Neural progenitor cell (in vitro differentiated cells): ENCODE measurements at places on chromosomes 11 and 22. TPM values are rescaled to one million over a fixed set of nuclear protein-coding genes. Genes with fewer than 3 reads are reported as not detected.

- H3K4me1 ChIP-seq = no peaks in the 10 kb centered on the region
- no peaks in the 10 kb centered on the region for H3K36me3 ChIP-seq
- no peak overlapping the region for H3K27ac ChIP-seq
- no peak for DNase-seq
- peaks cover 7% of the 10 kb centered on the region for H3K27me3 ChIP-seq
Observed at GRCh38 chr11:109892321-109892794, 200.8 kb upstream of the ZC3H12C start.

- H3K4me1 ChIP-seq = no peaks in the 10 kb centered on the region
- no peak overlapping the region for H3K27ac ChIP-seq
- no peak overlapping the region for H3K4me3 ChIP-seq
- H3K36me3 ChIP-seq = no peaks in the 10 kb centered on the region
- no peaks in the 10 kb centered on the region for H3K27me3 ChIP-seq
Observed at GRCh38 chr11:114377612-114378267, 22.6 kb downstream of the C11orf71 start.

GRCh38 chr11:73055655-73056354 is 86.3 kb downstream of the FCHSD2 start:
- H3K27me3 ChIP-seq = no peaks in the 10 kb centered on the region
- H3K36me3 ChIP-seq = no peaks in the 10 kb centered on the region
- no peak for DNase-seq
- no peak overlapping the region for H3K27ac ChIP-seq

GRCh38 chr11:92916299-92916698 is 53.2 kb upstream of the MTNR1B start:
- no peak for DNase-seq
- no peaks in the 10 kb centered on the region for H3K36me3 ChIP-seq
- H3K27me3 ChIP-seq = no peaks in the 10 kb centered on the region
- H3K4me1 ChIP-seq = no peaks in the 10 kb centered on the region
- no peak overlapping the region for H3K4me3 ChIP-seq
- H3K27ac ChIP-seq = no peak overlapping the region

- H3K36me3 ChIP-seq = no peaks in the 10 kb centered on the region
- H3K4me1 ChIP-seq = peaks cover 31% of the 10 kb centered on the region
- no peak for DNase-seq
- no peak overlapping the region for H3K4me3 ChIP-seq
Observed at GRCh38 chr22:29697853-29698598, 21.8 kb upstream of the CABP7 start.

DNA sequence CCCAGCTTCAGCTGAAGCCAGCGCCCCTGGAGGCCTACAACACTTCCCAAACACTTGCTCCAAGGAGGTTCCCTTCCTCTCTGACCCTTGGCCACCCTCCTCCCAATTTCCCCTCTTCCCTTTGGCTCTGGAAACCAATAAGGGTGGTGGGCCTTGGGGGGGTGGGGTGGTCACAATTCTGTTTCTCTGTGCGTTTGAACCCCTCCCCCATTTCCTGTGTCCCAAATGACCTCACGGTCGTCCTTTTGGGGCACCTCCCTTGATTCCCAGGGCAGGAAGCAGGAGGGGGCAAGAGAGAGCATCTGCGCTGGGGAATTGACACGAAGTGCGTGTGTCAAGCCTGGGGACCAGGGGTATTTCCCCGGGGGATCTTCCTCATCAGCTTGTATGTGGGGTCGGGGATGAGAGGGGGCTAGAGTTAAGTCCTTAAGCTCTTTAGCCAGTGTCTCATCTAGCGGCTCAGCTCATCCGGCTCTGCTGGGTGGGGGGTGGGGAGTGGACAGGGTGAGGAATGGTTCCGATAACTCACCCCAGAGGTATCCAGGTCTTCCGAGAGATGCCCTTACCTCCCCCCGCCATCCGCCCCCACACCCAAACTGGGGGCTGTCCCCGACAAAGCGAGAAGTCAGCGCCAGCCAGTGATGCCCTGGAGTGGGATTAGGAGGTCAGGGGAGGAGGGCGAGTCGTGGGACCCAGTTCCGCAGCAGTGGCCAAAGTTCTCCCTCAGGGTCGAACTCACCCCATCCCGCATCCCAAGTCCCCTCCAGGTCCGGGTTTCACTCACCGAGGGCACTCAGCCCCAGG is 587 bp downstream of the ESAM start:
- H3K27ac ChIP-seq = no peak overlapping the region
- peaks cover 36% of the 10 kb centered on the region for H3K4me1 ChIP-seq
- peak overlapping the region; percentile 49 for H3K4me3 ChIP-seq
- H3K36me3 ChIP-seq = no peaks in the 10 kb centered on the region
- DNase-seq = peak; percentile 58

DNA sequence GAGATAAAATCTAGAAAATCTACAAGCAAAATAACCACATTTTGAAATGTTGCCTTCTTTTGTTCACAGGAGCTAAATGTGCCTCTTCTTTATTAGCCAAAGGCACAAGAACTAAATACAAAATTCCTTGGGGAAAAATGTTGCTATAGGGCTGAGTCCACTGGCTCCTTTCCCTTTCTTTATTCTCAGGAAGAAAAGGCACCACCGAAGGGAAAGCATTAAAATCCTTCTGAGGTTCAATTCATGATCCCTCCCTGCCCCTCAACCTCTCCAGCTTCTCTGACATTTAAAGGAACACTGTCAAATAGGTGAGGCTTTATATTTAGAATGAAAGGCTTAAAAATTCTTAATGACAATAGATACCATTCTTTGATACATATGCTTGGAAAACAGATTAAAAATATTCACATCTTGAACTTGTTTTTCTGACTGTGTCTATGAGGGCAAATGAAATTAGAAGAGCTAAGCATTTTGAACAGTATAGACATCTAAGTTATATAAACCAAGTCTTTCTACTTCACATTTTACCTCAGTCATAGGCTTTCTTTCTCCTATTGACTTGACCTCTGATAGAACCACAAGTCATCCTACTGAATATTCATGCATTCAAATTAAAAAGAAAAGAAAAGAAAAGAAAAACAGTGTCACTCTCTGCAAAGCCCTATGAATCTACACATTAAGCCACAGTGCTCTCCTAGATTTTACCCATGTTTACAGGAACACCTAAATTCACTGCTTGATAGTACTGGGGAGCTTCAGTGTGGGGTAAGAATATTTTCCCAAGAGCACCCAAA is 148.2 kb downstream of the MAML2 start:
- DNase-seq = no peak
- H3K27me3 ChIP-seq = no peaks in the 10 kb centered on the region
- no peak overlapping the region for H3K4me3 ChIP-seq
- H3K4me1 ChIP-seq = peaks cover 42% of the 10 kb centered on the region
- H3K27ac ChIP-seq = peak overlapping the region; percentile 61

- peaks cover 14% of the 10 kb centered on the region for H3K27me3 ChIP-seq
- H3K4me1 ChIP-seq = no peaks in the 10 kb centered on the region
- no peak for DNase-seq
- no peak overlapping the region for H3K27ac ChIP-seq
- H3K36me3 ChIP-seq = no peaks in the 10 kb centered on the region
- H3K4me3 ChIP-seq = no peak overlapping the region
Observed at GRCh38 chr11:68678031-68678441, 6.3 kb upstream of the GAL start.

DNA sequence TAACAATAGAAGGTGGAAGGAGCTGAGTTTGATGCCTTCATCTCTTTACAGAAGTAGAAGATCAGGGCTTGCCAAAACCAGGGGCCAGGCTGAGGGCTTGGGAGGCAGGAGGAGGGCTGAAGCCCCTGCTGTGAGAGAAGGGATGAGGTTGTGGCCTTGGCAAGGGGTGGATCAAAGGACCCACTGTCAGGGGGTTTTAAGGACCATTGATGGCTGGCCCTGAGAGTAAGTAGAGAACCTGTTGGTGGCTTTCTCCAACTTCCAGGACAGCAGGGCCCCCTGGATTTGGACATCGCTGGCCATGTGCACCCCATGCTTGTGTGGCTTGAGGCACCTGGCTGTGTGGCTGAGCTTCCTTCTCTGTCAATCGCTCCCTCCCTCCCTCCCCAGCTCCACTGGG is 927.7 kb downstream of the TBC1D22A start:
- no peak overlapping the region for H3K4me3 ChIP-seq
- no peaks in the 10 kb centered on the region for H3K27me3 ChIP-seq
- H3K4me1 ChIP-seq = peaks cover 6% of the 10 kb centered on the region
- H3K27ac ChIP-seq = no peak overlapping the region
- no peak for DNase-seq

- no peak overlapping the region for H3K4me3 ChIP-seq
- H3K36me3 ChIP-seq = no peaks in the 10 kb centered on the region
- no peak for DNase-seq
- H3K27ac ChIP-seq = no peak overlapping the region
- no peaks in the 10 kb centered on the region for H3K27me3 ChIP-seq
Observed at GRCh38 chr11:116730601-116731000, 42.2 kb downstream of the BUD13 start.

- no peaks in the 10 kb centered on the region for H3K27me3 ChIP-seq
- no peak overlapping the region for H3K27ac ChIP-seq
- no peaks in the 10 kb centered on the region for H3K36me3 ChIP-seq
- H3K4me1 ChIP-seq = peaks cover 4% of the 10 kb centered on the region
- no peak overlapping the region for H3K4me3 ChIP-seq
- no peak for DNase-seq
Observed at GRCh38 chr11:17781221-17781620, 46.6 kb downstream of the KCNC1 start.

- H3K36me3 ChIP-seq = no peaks in the 10 kb centered on the region
- no peak overlapping the region for H3K4me3 ChIP-seq
- no peak overlapping the region for H3K27ac ChIP-seq
- H3K4me1 ChIP-seq = no peaks in the 10 kb centered on the region
- H3K27me3 ChIP-seq = no peaks in the 10 kb centered on the region
Observed at GRCh38 chr11:4713241-4713640, 8.7 kb downstream of the MMP26 start.

DNA sequence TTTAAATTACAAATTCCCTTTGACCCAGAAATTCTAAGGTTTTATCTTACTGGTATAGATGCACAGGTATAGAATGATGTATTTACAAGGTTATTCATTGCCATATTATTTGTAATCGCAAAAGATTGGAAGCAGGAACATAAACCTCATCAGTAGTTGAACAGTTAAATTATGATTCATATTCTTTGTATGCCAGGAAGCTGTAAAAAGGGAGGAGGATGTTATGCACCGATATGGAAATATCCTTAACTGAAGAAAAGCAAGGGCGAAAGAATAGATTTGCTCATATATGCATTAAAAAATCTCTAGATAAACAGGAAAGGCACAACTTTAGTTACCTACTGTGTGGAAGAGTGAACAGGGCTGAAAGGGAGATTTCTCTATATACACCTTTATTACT is 36.7 kb downstream of the PPFIA1 start:
- no peaks in the 10 kb centered on the region for H3K4me1 ChIP-seq
- no peak overlapping the region for H3K4me3 ChIP-seq
- H3K27me3 ChIP-seq = no peaks in the 10 kb centered on the region
- no peak overlapping the region for H3K27ac ChIP-seq
- DNase-seq = no peak

DNA sequence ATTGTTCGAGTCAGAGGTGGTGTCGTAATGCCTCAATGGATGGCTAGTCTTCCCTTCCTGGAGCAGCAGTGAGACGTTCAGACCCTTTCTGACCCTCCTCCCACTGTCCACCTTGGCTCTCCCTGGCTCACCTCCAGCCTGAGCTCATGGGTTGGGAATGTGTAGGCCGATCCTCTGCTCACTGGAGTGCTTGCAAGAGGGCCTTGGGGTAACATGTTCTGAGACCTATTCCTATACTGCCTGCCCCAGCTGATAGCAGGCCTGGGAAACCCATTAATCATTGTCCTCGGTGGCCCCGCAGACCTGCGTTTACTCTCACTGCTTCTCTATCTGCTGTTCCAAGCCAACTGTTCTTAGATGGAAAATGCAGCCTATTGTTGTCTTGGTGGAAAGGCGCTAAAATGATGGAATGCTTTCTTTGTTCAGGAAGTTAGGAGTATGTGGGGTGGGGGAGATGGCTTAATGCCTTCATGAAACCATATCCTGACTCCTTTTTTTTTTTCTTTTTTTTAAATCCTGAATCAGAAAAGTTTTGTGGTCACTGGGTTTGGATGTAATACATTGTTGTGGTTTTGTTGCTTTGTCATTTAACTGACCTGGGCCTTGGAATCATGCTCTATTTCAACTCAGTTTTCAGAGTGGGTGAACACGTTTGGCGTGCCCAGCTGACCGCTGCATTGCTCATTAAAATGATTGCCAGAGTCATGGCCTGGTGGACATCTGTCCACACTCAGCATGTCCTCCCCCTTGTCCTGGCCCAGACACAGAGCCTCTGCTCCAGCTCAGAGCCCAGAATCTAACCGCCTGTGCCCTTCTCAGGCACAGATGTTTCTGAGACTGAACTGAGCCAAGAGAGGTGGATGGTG is 72.5 kb downstream of the MICAL2 start:
- no peak overlapping the region for H3K27ac ChIP-seq
- no peaks in the 10 kb centered on the region for H3K36me3 ChIP-seq
- H3K27me3 ChIP-seq = no peaks in the 10 kb centered on the region
- no peak overlapping the region for H3K4me3 ChIP-seq

GRCh38 chr11:111935317-111936039 is 1.7 kb upstream of the DIXDC1 start:
- H3K27ac ChIP-seq = no peak overlapping the region
- no peaks in the 10 kb centered on the region for H3K27me3 ChIP-seq
- DNase-seq = no peak

- no peak overlapping the region for H3K4me3 ChIP-seq
- no peak for DNase-seq
- H3K27me3 ChIP-seq = peaks cover 14% of the 10 kb centered on the region
Observed at GRCh38 chr11:69977951-69978350, 100.2 kb upstream of the ANO1 start.

- no peaks in the 10 kb centered on the region for H3K36me3 ChIP-seq
- peak; percentile 55 for DNase-seq
- H3K4me1 ChIP-seq = peaks cover 15% of the 10 kb centered on the region
- H3K27ac ChIP-seq = no peak overlapping the region
Observed at GRCh38 chr11:41720761-41721160, 261.3 kb upstream of the LRRC4C start.

DNA sequence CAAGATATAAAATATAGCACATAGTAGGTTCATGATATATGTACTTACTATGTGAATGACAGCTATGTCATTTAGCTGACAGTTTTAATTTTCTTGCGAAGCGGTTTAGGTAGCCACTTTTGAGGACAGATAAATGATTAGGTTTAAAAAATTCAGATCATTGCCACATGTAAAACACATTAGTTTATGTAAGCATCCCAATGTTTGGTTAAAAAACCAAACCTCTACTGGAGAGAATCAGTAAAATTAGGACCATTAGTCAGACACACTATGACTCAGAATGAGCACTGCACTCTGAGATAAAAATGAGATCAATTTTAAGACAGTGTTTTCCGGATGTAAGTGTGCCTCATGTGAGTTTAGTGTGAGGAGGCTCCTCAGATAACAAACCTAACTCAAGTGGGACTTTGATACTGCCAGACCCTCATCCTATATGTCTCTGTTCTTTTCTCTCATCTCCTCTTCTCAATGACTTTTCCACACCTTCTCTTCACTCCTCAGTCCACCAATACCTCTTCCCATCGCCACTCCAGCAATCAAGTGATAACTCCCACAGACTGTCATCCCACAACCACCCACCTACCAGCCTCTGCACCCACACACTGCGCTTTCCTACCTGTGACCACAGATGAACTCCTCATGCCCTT is 6.8 kb upstream of the OR2AT4 start:
- no peak overlapping the region for H3K27ac ChIP-seq
- no peaks in the 10 kb centered on the region for H3K27me3 ChIP-seq
- peaks cover 3% of the 10 kb centered on the region for H3K36me3 ChIP-seq
- peaks cover 3% of the 10 kb centered on the region for H3K4me1 ChIP-seq
- no peak overlapping the region for H3K4me3 ChIP-seq
- DNase-seq = no peak

The SCGB1C1 gene
- total RNA-seq = not detected in 2 replicates

The SAA4 gene
- not detected in 2 replicates for total RNA-seq

The TRIM6 gene
- total RNA-seq = 7.1 and 7.4 TPM in 2 replicates

The KRTAP5-2 gene
- total RNA-seq = not detected in 2 replicates

The OR52I2 gene
- total RNA-seq = not detected in 2 replicates

The CLTCL1 gene
- 7.9 and 13.7 TPM in 2 replicates for total RNA-seq

The MOGAT2 gene
- total RNA-seq = 0.09 TPM in 1 of 2 replicates, not detected in the other

The KRTAP5-11 gene
- not detected in 2 replicates for total RNA-seq

The SMC1B gene
- 0.06 and 0.09 TPM in 2 replicates for total RNA-seq

The MS4A6A gene
- not detected in 2 replicates for total RNA-seq

The PYGM gene
- total RNA-seq = 1.4 and 2.2 TPM in 2 replicates
